SIG-M5 (cell line): ENCODE measurements at places on chromosomes 1 and 21.
A peak's percentile ranks its signal among the peaks of the same experiment; 100 is the strongest.

DNA sequence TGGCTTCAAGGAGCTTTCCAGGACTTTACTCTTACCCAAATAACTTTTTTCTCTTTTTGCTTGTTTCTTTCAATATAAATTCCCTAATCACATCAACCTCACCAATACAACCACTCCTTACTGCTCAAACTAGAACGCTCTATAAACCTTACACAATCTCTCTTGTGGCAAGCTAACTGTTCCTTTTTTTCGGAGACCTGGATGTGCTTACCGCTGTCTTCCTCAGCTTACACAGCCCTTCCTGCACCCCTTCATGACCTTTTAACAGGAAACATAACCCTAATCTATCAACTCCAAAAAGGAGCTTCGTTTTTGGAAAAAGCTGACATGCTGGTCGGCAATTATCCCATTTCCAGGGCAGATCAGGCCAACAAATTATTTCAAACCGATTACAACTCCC, 24.1 kb upstream of the SLC2A5 start:
- peak; percentile 45 for DNase-seq

- DNase-seq: no peak
These were observed 11.2 kb downstream of the MINDY1 start for GRCh38 chr1:150995460-150995859.

DNA sequence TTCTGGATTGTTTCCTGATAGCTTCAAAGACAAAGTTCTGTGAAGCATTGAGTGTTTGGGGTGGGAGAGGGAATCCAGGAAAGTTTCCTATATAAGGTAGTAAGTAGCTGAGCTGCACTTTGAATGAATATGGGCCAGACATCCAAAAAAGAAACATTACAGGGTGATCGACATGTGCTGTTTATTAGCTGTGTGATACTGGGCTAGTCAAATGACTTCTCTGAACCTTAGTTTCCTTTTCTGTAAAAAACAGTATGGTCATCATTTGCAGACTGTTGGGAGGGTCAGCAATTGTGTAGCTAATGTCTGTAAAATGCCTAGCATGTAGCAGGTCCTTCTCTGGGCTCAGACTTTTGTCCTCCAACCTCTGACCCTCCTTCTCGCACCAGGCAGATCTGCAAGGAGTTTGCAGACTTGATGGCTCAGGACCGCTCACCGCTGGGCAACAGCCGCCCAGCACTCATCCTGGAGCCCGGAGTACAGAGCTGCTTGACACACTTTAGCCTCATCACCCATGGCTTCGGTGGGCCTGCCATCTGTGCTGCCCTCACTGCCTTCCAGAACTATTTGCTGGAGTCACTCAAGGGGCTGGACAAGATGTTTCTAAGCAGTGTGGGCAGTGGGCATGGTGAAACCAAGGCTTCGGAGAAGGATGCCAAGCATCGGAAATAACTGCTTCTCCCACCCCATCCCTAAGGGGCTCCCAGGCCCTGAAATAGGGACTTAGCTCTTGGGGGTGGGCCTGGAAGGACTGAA, 21.1 kb downstream of the TFAP2E start:
- DNase-seq: no peak

- DNase-seq: no peak
These were observed 6.1 kb downstream of the PARK7 start for GRCh38 chr1:7967651-7968050.

DNA sequence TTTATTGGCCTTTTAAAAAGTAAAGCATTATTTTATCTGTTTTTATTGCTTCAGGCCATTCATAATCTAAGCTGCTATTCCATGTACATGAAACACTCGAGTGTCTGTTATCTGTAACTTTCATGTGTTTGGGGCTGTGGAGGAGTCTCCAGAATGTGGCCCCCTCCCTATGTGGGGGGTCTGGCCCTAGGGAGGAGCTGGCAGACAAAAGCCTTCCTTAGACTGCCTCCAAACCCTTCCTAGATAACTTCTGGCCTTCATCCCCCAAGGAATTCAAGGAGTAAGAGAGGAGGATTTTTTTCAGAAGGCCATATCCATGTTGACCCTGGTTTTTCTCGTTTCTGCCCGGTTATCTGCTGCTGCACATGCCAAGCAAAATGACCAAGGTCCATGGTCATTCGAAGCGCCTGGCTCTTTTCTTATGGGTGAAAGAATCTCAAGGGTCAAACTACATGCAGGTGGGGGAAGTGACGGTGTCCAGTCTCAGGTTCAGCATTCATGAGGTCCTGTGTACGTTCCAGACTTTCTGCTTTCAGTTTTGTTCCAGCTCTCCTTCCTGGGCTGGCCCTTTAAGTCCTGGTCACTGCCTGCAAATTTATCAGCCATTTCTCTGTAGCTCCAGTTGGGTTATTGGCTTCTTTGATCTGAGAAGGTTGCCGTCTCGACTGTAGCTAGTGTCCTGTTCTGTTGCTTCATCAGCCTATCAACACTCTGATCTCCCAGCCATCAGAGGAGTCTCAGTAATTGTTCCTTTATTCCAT, 8.3 kb downstream of the TENT5C start:
- DNase-seq: no peak

DNA sequence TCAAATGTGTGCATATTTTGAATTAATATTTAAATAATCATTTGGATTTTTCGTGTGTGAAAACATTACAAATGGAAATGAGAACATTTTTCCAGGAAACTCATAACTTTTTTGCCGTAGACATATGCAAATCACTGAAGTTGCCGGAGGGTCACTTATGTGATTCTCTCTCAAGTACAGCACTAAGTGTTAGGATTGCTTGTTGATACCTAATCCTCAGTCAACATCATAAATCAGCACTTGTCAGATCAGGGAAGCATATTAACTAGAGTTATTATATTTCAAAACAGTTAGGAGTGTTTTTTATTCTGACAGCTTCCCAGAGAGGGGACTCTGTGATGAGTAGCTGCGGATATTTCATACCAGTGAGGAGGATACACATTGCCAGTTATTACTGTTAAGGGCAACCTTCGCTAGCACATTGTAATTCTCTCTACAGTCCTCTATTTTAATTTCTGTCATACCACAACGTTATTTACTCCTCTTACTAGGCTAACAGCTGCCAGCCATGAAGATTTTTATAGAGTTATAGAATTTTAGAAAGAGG, 41.5 kb downstream of the NCAM2 start:
- no peak for DNase-seq

GRCh38 chr1:207672522-207673130, 27.7 kb downstream of the CR1L start:
- no peak for DNase-seq

DNA sequence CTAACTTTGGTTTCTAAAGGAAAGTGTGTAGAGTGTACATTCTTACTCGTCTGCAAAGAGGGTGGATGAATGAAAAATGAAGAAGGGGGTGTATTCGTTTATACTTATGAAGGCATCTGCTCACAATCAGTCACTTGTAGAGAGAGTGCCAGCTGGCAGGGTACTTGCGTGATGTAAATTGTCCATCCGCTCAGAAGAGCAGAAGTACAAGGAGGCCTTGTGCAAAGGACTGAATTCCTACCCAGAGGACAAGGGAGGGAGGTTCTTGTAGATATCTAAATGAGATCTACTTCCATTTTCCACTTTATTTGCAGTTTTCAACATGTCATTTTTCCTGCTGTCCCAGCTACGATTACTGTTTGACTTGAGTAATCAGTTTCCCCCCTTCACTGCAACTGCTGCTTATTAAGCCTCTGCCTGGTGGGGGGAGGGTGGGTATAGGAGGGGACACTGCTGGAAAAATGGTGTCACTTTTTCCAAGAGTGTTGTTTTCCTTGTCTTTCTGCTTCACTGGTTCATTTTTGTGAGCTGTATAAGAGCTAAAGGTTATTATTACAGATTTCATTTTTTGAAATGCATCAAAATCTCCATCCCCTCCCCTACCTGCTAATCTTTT, 67.3 kb downstream of the LAMC1 start:
- no peak for DNase-seq

DNA sequence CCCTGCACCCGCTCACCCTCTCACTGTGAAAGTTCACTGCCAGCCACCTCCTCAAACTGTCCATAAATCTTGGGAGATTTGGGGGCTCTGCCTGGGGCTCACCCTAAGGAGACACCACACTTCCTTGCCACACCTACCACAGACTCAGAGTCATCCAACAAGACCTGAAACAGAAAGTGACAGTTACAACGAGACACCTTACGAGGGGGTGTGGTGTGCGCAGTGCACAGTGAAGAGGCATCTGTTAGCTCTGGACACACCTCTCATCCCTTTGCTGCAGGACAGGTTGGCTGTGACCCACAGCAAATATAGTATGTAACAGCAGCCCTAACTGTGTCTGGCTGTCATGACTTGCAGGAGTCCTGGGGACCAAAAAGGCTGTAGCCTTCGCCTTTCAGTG, 190.2 kb downstream of the NR5A2 start:
- no peak for DNase-seq

DNA sequence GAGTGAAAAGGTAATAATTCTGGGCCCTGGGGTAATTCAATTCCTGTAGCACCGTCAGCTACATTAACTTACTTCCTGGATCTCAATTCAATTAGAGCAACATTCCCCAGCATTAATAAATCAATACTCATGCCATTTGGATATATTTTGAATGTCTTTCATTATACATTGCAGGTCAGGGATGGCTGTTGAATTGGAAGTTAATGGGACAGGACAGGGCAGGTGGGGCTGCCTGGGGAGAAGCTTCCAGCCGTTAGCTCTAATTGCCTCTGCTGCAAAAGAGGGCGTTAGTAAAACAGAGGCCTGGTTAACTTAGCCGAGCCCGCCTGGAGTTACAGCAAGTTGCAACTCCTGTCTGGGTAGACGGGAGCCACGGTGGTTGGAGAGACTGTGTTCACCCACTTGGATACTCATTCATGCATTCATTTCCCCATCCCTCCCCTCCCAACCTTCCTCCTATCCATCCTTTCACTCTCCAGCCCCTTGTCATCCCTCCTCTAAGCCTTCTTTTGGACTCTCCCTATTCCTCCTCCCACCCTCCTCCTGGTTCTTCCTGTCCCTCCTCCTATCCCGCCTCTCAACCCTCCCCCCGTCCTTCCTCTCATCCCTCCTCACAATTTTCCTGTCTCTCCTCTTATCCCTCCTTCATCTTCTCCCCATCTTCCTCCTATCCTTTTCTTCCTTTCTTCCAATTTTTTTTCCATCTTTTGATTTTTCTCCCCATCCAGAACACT, 137.6 kb upstream of the RUNX3 start:
- no peak for DNase-seq

DNA sequence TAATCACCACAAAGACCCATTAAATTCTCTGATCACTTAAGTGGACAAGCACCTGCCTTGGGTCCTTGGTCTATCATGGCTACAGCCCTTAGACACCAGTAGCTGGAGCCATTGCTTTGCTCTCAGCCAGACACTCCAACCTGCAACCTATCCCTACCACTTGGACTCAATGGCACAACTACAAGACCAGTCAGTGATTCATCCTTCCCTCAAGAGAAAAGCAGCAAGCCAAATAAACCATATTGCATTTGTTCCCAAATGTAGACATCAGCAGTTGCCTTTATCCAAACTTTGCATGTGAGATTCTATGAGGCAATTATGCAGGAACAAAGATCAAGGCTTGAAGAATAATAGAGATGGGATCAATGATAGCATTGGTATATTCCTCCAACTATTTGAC, 263.4 kb downstream of the HHIPL2 start:
- DNase-seq: no peak

DNA sequence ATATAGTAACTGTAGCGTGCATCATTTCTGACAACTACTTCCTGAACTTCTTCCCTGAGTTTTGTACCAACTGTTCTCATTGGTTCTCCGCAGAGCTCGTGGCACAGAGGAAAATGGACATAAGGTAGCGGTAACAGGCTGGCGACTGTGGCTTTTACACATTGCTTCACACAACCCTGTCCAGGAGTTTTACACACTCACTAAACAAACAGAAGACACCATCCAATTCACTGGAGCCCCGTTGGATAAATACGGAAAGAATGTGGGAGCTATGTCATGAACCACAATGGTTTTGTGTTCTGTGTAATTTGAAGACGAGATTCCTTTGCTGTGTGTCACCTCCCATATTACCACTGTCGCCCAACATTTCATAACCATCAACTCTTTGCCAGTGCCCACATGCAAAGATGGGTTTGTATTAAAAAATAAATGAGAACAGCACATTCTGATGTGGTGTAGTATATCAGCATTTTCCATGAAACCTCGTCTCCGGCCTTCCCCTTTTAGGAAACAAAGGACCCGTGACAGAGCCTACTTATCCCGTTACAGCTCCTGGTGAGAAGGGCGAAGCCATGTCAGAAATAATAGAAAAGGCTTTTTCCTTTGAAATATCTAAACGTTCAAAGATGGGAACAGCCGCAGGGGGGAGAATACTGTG, 47.4 kb upstream of the ENAH start:
- DNase-seq: no peak

- DNase-seq: no peak
These were observed 192.6 kb upstream of the AJAP1 start for GRCh38 chr1:4461726-4462290.

DNA sequence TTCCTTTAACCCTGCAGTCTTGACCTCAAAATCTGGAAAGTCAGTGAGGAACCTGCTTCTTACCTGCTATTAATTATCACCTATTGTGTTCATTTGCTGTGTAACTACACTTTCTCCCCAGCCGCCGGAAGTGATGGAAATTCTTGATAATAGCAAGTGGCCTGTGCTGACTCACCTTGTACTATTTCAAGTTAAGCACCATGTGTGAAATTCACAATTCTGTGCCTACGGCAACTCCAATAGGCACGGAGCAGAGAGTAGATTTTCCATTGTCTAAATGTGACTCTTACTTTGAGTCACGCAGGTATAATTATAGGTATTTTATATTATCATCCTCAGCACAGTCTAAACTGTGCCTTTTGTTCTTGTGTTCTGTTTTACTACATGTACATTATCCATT, 466.8 kb downstream of the KIF26B start:
- DNase-seq: no peak

- no peak for DNase-seq
These were observed 539.2 kb upstream of the OLFM3 start for GRCh38 chr1:102535829-102536505.

DNA sequence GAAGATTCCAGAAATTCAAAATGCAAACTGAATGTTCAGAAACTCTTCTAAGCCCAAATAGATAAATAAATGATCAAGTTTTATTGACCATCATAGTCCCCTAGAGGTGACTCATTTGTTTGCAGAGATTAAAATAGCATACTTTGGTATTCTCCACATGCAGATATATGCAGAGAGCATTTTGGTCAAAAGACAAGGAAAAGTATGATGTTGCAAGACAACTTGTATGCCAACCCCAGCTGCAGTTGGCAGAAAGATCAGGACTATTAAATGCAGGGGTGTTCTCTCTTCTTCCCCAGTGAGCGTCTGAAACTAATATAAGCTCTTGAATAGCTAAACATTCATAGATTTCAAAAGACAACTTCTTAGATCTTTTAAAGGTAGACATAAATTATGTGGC, 404.9 kb downstream of the LTN1 start:
- DNase-seq: no peak

GRCh38 chr1:177170756-177171535, at the start of gene BRINP2:
BRINP2 (plus strand) TSS chr1:177170958; CDS start chr1:177229877, 58,919 bp downstream.
- DNase-seq: no peak

DNA sequence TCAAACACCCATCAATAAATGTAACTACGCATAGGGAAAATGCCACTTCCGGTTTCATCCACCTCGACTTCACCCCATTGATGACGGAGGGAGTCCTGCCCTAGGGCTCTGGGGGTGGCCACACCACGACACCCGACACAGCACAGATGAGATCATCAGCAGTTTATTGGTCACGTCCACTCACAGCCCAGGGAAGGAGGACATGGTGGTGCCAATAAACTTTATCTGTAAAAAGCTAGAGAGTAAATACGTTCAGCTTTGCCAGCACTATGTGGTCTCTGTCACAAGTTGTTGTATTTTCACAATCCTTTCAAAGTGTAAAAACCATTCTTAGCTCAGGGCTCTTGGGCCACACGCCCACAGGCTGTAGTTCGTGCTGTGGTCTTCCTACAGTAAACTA, 16.3 kb downstream of the SETD4 start:
- DNase-seq: no peak
